Epithelial cell of esophagus (primary cell): ENCODE measurements at places on chromosomes 2 and 18.

DNA sequence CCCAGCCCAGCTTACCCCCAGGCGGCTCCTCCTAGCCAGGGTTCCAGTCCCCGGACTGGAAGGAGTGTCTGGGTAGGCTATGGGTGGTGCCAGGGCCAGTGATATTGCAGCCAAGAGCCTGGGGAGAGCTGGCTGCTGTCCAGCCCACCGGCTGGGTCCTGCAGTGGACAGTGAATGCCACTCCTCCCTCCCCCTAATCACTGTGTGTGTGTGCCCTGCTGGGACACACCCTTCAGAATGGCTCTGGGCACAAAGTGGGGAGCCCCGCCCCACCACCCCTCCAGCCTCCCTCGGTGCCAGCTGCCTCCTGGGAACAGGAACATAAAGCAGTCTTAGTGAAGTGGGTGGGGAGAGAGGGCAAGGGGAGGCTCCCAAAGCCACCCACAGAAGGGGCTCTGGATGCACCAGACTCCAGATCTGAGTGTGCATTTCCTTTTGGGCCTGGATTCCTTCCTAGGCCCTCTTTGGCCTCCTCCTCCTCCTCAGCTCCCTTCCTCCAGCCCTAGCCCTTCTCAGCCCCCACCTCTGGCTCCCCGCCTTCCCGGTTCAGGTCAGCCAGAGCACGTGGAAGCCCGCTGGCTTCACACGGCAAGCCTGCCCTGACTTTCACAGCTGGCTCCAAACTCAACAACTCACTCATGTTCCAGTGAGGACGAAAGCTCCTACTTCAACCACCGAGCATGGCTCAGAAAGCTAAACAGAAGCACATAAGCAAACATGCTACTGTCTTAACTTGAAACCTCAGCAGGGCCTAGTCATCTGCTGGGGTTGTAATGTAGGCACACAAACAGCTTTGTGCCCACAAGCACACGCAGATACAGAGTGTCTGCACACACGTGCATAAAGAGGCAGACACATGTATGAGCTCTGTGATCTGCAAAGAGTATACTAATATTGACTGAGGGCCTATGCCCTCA lies 209.2 kb upstream of the SMAD2 start:
- DNase-seq: no peak

DNA sequence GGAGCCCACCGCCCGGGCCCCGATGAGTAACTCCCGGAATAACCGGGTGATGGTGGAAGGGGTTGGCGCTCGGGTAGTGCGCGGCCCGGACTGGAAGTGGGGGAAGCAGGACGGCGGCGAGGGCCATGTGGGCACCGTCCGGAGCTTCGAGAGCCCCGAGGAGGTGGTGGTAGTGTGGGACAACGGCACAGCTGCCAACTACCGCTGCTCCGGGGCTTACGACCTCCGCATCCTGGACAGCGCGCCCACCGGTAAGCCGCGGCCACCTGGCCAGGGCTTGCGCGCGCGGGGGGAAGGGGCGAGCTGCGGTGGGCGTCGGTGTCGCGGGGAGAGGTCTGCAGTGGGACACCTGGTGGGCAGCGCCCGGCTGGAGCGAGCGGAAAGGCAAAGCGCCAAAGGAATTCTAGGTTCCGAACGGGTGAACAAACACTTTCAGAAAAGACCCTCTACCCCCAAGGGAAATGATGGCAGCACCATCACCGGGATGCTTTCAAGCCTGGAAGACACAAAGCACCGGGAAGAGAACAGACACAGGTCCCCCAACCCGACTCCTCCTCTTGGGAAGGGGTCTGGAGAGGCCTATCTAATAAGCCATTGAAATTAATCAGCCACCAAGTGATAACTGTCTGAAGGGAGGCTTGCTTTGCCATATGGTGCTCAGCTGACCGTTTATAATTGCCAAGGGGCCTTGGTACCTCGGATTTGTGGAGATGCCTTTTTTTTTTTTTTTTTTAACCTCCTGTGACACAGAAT lies 1.1 kb downstream of the MIB1 start:
- DNase-seq: peak; percentile 22

DNA sequence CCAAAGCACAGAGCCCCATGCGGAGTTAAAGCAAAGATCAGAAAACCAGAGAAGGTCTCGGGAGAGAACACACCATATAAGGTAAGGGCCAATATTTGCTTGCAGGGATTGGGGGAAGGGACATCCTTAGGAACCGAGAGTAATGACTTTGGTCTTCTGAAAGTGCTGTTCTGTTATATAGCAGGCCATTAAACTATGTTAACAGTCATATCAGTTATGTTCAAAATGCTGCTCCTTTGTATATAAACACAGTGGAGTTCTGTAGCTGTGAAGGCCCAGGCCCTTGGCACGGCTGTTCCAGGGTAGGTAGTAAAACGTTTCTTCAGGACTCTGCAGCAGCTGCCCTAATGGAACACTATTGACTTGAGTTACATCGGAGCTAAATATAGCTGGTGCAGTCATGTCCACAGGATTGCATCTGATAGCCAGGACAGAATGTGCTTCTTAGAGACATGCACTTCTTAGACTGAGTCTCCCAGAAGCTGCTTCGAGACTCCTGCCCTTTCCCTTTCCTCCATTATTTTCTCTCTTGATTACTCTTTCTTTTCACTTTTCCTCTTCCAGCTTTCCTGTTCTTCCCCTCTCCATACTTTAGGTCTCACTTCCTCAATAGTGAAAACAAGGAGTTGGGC lies 122.4 kb downstream of the SETBP1 start:
- DNase-seq: no peak

DNA sequence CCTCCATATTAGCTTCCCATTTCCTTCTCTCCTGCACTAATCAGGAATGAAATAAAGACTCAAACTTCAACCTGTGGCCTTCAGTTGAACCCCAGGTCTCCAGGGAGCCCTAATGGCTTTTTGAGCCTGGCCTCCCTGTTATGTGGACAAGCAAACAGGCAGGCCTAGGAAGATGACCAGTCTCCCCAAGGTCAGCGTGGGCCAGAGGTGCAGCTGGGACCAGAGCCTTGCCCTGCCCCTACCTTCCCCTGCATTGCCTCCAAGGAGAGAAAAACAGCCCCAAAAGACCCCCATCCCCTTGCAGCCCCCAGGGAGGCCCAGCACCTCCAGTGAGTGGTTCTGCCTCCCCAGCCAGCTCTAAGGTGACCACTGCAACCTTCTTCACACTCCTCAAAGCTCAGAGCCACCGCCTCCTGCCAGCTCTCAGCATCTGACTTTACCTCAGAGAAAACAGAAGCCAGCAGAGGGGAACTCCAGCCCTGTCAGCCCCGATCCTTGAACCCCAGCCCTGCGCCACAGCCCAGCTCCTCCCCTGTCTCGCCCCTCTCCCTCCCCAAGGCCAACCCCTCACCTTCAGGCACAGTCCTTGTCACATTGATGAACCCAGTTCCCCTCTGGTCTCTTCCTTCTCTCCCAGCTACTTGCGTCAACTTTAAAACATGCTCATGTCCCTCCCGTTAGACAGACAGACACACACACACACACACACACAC lies 59.5 kb upstream of the ID2 start:
- DNase-seq: no peak

DNA sequence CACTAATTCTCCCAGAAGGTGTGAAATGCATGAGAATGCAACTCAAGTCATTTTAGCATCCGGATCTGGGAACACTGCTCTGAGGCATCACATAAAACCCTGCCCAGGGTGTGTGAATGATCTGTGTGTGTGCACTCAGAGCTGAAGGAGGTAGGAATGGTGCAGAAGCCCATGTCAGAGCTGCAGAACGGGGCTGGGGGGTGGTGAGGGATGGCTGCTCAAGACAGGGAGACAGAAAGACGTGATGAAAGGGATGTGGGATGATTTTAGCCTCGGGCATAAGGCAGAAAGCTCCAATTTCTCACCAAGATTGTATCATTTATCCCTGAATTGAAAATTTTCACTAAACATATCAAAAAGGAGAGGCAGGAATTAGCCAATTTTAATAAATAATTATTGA lies 369.1 kb downstream of the EIPR1 start:
- DNase-seq: no peak
